ENCODE measurements at places on chromosomes 2 and 18.

DNA sequence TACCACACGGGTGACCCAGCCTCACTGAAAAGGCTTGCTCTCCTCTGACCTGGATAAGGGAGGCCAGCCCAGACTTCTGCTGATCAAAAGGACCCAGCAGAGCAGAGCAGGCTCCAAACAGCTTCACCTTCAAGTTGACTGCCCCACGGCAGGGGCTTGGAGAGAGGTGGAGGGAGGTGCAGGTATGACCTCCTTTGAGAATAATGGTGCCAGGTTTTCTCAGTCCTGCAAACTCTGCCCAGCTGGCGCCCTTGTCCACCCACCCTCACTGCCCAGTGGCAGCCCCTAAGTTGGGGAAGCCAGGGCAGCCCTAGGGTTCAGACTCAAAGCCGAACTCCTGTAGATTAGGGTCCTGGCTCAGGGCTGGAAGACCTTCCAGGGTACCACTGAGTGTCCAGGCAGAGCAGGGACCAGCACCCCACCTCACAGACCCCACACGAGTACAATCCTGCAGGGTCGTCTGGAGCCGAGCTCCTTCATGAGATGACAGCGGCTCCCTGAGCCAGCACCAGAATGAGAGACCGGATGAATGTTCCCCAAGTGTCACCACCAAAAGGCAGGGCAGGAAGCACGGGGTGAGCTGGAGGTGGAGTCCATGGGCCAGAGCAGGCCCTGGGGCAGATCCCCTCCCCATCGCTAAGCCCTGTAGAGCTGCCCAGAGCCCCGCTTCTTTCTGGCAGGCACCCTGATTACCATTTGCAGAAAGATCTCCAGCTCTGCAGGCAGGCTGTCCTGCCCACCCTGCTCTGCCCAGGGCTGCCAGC is 3.6 kb upstream of the GPC1 start:
- DNase-seq = no peak

GRCh38 chr2:34012715-34013302 is 413.7 kb upstream of the FAM98A start:
- DNase-seq = no peak

DNA sequence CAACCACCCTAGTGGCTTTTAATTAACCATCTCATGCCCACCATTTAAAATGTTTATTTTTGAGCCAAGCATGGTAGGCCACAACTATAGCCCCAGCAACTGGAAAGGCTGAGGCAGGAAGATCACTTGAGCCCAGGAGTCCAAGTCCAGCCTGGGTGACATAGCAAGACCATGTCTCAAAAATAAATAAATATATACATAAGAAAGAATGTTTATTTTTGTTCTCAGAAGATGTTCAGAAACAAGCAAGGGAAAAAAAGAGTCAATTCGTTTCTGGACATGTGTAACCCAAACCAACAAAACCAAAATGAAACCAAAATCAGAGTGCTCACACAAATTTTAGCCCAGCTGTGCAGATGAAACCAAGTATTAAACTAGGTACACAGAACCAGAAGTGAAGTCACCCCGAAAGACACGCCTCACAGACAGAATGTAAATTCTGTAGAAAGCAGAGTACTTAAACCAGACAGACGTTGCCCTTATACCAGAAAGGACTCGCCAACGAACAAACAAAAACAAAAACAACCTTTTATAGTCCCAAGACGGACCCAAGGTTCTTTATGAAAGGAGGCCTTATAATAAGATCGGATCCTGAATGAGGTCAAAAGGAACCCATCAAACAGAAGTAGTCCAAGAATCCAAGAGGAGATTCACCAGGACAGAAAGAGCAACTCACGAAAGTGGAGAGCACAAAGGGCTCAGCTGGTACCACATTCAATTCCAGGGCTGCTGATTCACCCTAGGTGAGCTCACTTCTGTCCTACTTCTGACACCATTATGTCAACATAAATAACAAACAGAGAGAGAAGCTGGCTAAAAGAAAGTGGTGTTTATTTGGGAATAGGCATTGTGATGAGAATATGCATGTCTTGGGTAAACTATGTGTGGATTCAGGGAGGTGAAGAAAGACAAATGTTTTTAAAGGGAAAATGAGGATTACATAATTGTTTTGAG is 31.8 kb upstream of the MTCL1 start:
- no peak for DNase-seq

DNA sequence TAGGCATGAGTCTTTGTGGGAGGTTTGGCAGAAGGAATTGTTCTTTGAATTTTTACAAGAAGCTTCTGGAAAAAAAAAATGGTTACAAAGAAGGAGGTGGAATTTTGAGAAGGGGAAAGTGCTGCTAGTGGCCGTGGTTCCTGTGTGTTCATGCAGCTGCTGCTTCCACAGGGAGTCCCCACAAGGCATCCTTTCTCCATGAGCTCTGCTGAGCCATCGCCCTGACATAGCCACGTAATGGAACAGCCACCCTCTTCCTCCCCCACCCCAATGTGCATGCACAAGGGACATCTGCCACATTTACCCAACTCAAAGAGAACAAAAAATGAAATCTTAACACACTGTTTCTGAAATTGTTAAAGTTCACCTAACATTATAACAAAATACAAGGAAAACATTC is 529.7 kb downstream of the SATB2 start:
- no peak for DNase-seq
